WERI-Rb-1 (cell line): ENCODE measurements at places on chromosomes 2 and 18.

DNA sequence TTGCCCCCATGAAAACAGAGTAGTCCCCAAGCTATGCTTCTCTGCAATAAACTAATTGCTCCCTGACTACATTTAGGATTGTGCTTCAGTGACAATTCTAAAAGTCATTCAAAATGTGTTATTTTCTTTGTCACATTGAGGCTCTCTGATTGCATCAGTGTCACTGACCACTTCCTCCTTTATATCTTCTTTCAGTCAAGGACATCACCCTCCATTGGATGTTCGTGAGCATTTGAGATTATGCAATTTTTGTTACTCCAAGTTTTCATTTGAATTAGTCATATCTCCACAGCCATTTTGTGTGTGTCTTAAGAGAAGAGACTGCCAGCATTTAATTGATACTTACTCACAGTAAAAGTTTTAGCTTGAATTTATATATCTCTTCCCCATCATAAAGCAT is 780.8 kb upstream of the GCFC2 start:
- DNase-seq: no peak

- no peak for DNase-seq
These were observed 54.4 kb downstream of the RAB31 start for GRCh38 chr18:9762526-9762925.

- DNase-seq: no peak
These were observed 23.6 kb upstream of the SOS1 start for GRCh38 chr2:39144416-39144815.

GRCh38 chr18:71598374-71598773 is 945.8 kb downstream of the CBLN2 start:
- no peak for DNase-seq

- peak; percentile 24 for DNase-seq
These were observed 50.9 kb downstream of the COL3A1 start for GRCh38 chr2:189024901-189025618.

- peak; percentile 70 for DNase-seq
These were observed 44.7 kb upstream of the VPS54 start for GRCh38 chr2:64063924-64064331.
